Endothelial cell (in vitro differentiated cells): ENCODE measurements at places on chromosomes 13 and 19. TPM values are rescaled to one million over a fixed set of nuclear protein-coding genes. Genes with fewer than 3 reads are reported as not detected.

DNA sequence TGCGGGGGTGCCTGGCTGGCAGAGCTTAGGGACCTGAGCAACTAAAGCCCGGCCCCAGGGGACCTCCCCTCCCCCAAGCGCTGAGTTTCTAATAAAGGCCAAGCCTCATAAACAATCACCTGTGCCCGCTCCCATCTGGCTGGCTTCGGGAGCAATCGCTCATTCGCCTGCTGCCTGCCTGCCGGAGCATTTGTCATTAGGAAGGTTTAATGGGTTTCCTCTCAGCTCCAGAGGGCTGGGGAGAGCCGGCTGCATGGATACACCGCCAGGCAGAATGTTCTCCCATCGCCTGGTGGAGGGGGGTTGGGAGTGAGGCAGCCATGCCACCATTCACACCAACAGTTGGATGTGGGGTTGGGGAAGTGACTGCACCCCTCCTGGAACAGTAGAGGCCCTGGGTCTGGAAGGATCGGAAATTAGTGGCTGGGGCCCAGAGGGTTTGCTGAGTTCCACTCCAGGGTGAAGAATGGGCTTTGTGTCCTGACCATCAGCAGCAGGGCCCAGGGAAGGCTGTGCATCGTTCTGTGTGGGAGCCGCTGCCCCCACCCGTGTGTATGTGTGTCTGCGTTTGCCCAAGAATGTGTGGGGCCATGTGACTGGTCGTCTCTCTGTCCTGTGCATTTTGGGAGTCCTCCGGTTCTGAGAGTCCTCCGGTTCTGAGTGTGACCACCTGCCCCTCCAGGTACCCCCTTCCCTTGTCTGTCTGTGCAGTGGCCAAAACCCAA is 15.3 kb downstream of the PIN1 start:
- no peak for DNase-seq

DNA sequence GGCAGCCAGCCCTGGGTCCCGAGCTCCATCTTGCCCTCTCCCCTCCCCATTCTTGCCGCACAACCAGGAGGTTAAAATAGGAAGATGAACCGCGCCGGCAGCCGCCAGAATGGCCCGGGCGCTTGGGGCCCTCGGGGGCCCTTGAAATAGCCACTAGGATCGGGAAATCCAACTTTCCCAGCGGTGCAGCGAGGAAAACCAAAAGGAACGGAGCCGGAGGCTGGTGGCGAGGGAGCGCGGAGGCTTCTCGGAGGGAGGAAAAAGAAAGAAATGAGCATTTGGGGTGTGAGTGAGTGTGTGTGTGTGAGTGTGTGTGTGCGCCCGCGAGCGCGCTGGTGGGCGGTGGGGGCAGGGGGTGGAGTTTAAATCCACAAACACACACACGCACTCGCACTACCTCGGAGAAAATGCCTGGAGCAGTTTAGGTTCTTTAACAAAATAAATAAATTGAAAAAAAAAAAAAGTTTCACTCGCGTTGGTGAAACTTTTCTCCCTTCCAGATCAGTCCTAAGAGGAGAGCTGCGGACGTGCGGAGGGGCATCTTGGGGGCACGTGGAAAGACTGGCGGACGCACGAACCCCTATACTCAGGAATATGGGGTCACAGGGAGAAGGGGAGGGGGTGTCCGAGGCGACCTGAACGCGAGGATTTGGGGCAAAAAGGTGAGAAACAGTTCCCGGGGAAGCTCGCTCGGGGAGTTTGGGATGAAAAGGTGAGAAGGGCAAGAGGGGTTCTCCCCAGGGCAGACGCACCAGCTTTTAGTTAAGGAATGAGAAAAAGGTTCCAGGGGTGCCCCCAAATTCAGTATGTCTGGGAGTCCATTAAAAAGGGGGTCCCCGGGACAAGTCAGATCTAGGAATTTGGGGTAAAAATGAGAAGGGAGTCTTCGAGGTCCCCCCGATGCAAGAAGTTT is 1.3 kb downstream of the RFX2 start:
- peak; percentile 20 for DNase-seq

DNA sequence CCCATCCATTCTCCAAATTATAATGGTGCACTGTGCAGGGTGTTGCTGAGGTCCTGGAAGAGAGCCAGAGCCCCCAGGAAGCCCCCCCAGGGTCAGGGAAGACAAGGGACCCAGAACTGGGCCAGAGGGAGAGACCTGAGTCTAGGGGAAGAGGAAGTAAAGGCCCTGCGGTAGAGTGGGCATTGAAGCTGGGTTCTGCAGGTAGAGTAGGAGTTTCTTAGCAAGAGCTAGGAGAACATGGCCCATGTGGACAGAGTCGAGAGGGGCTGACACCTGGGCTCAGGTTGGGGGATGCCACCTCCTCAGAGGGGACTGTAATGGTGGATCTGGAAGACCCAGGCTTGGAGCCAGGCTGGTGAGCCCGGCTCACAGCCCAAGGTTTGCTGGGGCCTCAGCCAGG is 17.0 kb upstream of the ONECUT3 start:
- no peak for DNase-seq

CAMSAP3 gene
- 9.3 TPM for total RNA-seq

DNA sequence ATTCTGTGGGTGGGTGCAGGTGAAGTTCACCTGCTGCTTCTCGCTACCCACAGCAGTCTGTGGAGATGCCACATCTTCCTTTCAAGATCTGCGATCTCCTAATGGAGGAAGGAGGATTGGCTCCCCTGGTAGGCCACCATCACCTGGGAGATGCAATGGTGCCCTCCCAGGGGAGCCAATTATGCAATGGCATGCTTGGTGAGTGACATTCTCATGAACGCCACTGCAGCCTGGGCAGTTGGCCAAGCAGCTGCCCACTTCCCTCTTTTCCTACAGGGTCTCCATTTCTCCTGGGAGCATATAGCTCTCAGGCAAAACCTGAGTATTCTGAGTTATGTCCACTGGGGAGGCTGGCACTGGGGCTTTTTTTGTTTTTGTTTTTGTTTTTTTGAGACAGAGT is 83.5 kb upstream of the KCTD15 start:
- no peak for DNase-seq

- peak; percentile 64 for DNase-seq
Measured at GRCh38 chr19:18519962-18520847, 1.7 kb downstream of the ELL start.

LYL1 gene
- 68.6 TPM for total RNA-seq

- no peak for DNase-seq
Measured at GRCh38 chr13:94315188-94315587, 164.3 kb downstream of the DCT start.

- DNase-seq: peak; percentile 15
Measured at GRCh38 chr13:97030705-97031452, 36.6 kb upstream of the OXGR1 start.

ADGRE2 gene
- total RNA-seq: 1.2 TPM

DNA sequence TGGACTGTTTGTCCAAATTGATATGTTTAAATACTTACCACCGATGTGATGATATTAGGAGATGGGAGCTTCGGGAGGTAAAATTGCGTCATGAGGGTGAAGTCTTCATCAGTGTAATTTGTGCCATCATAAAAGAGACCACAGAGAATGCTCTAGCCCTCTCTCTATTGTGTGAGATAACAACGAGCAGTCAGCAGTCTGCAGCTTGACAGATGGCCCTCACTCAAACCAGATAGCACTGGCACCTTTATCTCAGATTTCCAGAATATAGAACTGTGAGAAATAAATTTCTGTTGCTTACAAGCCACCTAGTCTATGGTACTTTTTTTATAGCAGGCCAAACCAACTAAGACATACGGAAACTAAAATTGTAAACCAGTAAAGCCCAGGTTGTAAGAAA is 1718.9 kb upstream of the MIR17HG start:
- no peak for DNase-seq

SRRM5 gene
- 0.26 TPM for total RNA-seq

GRCh38 chr13:43251961-43252360 is 228.6 kb downstream of the DNAJC15 start:
- DNase-seq: no peak

ABCC4 gene
- 19.0 TPM for total RNA-seq

KIRREL2 gene
- total RNA-seq: 1.8 TPM

- DNase-seq: peak; percentile 77
Measured at GRCh38 chr13:110108348-110109139, 198.4 kb downstream of the COL4A1 start.

GRCh38 chr13:90824032-90824431 is 523.5 kb upstream of the MIR17HG start:
- no peak for DNase-seq

KLK8 gene
- total RNA-seq: not detected

DNA sequence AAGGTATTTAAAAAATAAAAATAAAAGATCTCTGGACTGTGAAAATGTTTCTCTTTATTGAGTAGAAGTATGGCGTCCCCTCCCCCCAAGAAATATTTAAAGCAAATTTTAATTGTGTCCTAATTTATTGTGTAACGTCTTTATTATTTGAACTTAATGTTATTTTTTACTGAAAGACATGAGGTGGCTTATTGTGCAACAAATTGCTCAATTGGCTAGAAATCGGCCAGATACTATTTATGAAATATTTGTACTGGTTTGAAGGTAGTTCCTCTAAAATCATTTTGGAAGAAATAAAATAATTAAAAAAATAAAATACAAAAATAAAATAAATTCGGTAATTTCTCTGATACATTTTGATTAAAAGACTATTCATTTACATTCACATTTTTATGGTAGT is 162.3 kb downstream of the DACH1 start:
- no peak for DNase-seq

- DNase-seq: no peak
Measured at GRCh38 chr13:113620036-113620796, 35.7 kb downstream of the TFDP1 start.

PSG3 gene
- not detected for total RNA-seq

GRCh38 chr19:45616704-45617017 is 14.6 kb upstream of the GPR4 start:
- DNase-seq: no peak
